ENCODE measurements at places on chromosomes 12 and 14.

- DNase-seq, result no peak
Observed at GRCh38 chr12:124625867-124626675, 58.7 kb upstream of the NCOR2 start.

- no peak for DNase-seq
Observed at GRCh38 chr12:16756833-16757555, 151.0 kb upstream of the LMO3 start.

DNA sequence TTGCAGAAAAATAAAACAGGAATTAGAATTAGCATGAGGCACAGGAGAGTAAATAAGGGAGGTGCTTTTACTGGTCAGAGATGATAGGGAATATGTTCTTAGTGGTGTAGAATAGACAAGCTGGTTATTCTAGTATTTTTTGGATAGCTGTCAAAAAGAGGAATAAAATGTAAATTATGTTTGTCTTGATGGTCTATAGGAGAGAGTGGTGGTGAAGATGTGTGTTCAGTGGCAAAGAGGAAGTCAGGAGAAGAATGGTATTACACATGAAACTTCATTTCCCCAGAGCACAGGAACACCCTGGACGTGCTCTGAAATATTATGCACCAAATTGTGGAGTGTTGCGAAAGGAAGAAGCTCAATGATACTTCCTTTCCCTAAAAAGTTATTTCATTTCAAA lies 27.8 kb downstream of the MUCL1 start:
- no peak for DNase-seq

DNA sequence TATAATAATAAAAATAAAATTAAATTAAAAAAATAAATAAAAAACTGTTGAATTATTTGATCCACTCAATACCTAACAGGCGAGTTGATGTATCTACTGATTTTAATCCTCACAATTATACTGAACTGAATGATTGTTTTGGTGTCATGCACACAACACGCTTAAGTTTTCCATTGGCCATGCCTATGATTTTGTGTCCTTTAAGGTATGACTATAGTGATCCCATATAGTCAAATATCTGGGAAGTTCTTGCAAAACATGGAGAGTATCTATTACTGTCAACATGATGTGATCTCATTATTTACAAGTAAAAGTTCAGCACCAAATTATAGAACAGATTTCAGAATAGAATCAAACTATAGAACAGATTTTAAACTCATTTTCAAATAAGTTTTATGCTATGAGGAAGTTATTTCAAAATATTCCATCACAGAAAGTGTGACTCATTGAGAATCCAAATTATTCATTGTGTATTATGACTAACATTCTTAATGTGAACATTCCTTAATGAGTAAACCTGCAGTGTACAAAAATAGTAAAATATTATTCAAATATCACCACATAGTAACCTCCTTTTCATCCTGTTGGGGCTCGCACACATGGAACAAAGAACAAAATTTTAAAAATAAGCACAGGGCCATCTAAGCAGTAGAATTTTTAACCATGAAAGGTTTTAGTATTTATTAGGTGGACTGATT lies 190.4 kb downstream of the SLC25A21 start:
- no peak for DNase-seq

GRCh38 chr14:32300136-32300535 lies 29.0 kb upstream of the AKAP6 start:
- no peak for DNase-seq

GRCh38 chr14:21074398-21075272 lies 4.5 kb downstream of the ARHGEF40 start:
- DNase-seq, result no peak

- no peak for DNase-seq
Observed at GRCh38 chr14:74510959-74511409, 17.4 kb downstream of the ISCA2 start.

DNA sequence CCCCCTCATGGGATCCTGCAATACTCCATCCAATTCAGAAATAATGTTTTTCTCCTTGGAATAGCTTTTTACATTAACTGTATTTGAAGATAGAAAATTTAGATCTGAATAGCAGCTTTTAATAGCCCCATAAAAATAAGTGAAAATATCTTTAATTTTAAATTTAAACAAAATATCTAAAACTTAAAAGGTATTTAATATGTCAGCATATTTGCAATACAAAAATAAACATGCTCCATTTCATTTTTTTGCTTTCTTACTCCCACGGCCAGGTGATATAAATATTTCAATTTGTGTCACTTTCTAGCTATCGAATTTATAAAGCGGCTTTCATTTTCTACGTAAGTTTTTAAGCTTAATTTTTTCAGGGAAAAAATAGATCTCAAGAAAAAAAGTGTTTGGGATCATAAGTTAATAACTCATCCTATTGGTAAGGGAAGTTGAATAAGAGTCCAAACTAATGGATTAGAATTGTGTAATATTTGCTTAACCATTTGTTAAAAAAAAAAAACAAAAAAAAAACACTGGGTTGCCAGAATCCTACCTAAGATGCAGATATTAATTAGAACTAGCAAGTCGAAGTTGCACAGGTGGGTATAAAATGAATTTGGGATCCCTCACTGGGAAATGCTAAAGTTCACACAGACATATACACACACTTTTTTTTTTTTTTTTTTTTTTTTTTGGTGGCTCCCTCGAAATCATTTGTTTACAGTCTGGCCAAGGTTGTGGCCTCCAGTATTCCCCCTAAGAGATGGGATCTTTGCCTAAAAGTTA lies 47.6 kb downstream of the PPP2R5C start:
- DNase-seq, result no peak

GRCh38 chr12:46391630-46392029 lies 19.1 kb upstream of the SLC38A2 start:
- no peak for DNase-seq

DNA sequence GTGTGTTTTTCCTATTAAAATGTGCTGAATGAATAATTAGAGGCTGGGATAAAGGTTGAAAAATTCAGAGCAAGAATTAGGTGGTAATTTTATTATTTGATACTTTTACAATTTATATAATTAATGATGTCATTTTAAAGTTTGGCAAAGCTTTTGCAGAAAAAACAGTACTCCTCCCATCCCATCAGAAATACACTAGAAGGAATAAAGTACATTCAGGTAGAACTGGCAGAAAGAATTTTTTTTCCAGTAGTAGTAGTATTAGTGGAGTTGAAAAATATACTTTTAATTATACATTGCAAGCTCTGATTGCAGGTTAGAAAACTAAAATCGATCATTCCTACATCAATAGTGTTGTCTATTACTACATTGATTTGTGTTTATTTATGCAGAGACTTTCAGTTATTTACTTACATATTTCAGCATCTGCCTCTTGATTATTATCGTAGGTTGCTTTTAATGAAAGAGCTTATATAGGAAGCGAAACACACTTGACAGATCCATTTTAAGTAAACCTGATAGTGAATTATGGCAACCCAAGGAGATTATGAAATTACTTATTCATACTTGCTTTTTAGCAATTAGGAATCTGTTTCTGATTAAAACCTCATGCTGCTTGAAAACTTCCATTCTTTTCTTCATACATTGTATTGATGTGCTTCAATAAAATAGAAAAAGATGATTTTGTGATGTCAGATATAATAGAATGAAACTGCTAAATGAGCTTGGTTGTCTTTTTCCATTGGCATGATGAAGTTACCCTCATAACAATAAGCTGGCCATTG lies 10.1 kb downstream of the FOXG1 start:
- DNase-seq, result no peak

DNA sequence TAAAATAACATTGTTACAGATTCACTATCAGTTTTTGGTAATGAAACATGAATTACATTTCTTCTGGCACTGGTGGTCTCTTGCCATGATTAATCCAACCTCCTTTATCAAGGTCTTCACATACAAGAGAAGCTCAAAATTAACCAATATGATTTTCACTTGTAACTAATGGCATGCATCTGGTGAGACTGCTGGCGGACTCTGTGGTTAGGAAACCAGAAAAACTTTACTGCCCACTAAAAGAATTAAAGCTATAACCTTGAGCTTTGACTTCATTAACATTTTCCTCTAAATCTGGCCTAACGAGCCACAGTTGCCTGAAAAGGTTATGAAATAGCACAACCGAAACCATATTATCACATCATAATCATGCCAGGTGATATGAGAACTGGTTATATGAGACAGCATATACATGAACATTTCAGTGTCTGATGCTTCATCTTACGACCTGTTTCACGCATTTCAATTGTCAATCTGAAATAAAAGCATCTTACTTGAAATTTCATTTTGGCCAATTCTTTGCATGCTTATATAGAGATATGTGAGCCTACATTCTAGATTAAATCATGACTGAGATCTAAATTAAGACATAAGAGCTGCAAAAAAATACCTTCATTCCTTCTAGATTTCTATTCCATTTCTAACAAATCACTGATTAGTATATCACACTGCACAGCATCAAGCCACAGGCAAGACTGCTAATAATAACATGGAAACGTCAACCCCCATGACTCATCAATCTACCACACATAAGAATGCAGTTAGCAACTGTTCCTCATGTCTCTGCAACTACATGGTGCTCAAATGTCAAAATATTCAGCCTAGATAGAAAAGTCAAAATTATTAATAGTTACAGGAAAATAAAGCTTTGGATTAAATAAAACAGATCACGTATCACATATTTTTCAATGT lies 89.3 kb downstream of the OSBPL8 start:
- no peak for DNase-seq

- peak; percentile 74 for DNase-seq
Observed at GRCh38 chr14:61837336-61838229, 75.4 kb downstream of the SNAPC1 start.

GRCh38 chr14:23446291-23446851 lies 10.9 kb upstream of the MYH7 start:
- DNase-seq, result no peak

DNA sequence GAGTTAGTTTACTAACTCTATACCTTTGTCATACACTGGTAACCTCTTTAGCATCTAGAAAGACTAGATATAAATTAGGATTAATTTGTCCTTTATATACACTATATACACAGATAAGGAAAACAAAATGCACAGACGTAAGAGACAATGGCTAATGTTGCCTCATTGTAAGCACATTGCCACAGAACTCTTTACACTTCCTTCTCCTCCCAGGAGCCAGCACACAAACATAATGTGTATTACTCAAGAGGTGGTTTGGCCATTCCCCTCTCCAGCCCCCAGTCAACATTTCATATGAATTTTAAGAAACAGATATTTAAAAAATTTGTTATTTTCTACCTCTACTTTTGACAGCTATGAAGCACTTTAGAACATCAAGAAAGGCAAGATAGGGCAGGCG lies 131.4 kb upstream of the OR4E1 start:
- DNase-seq, result no peak

GRCh38 chr14:98606816-98607215 lies 665.2 kb downstream of the BCL11B start:
- DNase-seq, result no peak

DNA sequence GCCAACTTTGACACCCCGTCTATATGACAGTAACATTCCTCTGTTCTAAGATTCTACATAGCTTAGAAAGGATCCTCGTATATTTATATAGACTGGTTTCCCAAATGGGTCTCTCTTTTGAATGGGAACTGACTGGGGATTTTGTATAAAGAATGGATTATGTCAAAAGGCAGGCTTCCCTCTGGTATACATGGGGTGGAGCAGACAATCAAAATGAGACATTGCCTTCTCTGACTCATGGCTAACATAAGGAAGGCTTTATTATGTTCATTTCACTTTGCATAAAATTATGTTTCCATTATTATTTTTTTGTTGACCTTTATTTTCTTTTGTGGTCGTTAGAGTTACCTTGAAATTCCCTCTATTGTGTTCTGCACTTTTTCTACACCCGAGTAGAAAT lies 211.1 kb downstream of the ALG10B start:
- no peak for DNase-seq

GRCh38 chr12:108442067-108442466 lies 73.0 kb upstream of the FICD start:
- DNase-seq, result no peak

- DNase-seq, result no peak
Observed at GRCh38 chr12:32397696-32398095, 1.7 kb upstream of the FGD4 start.

GRCh38 chr14:49194067-49194466 lies 392.1 kb downstream of the RPS29 start:
- DNase-seq, result no peak

DNA sequence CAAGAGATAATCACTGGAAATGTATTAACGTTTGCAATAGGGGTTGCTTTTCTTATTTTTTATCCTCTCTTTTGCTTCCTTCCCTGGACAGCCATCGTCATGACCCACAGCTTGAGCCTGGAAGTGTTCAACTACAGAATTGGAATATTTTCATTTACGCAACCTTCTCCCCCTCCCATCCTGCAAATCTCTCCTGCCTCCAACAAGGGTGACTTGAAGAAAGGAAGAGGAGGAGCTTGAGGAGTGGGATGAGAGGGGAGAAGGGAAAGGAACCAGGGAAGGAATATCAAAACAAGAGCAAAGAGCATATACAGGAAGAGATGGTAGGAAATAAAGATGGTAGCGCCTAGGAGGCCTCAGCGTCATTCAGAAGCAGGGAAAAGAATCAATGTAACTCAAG lies 1.6 kb upstream of the MANSC4 start:
- DNase-seq, result no peak

DNA sequence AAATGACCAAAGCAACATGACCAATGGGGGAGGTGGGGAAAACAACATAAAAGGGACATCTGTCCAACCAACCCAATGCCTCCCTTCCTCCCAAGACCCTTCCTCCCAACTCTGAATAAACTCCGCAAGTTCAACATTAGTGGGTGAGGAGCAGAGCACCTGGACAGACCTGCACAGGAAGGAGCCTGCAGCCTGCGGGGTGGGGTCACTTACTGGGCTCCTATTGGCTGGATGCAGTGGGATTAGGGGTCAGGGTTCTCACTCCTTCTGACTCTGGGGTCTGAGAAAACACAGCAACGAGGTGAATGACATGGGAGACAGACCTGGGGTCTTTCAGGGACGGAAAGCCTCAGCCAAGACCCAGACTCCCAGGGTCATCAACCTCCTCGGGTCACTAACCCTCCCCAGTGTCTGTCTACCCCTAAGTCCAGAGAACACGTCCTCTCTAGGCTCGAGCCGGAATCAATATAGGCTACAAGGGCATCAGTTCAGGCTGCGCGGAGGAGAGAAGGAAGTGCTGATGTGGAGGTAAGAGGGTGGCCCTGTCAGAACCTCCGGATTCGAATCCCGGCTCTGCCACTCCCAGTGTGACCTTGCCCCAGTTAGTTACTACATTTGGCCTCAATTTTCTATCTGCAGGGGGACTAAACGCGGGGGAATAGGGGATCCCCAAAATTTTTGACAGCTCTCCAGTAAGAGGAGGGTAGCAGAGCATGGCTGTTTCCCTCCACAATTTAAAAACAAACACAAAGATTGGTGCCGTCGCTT lies 860 bp downstream of the NDRG2 start:
- no peak for DNase-seq

GRCh38 chr12:40622246-40622838 lies 69.9 kb upstream of the CNTN1 start:
- no peak for DNase-seq

- no peak for DNase-seq
Observed at GRCh38 chr12:57389033-57389432, 41.8 kb downstream of the R3HDM2 start.

GRCh38 chr12:3292677-3293412 lies 198.2 kb upstream of the PRMT8 start:
- no peak for DNase-seq
